ENCODE measurements at places on chromosomes 2 and 18.

- DNase-seq = no peak
These were observed 67.2 kb downstream of the MBP start for GRCh38 chr18:77065221-77065981.

DNA sequence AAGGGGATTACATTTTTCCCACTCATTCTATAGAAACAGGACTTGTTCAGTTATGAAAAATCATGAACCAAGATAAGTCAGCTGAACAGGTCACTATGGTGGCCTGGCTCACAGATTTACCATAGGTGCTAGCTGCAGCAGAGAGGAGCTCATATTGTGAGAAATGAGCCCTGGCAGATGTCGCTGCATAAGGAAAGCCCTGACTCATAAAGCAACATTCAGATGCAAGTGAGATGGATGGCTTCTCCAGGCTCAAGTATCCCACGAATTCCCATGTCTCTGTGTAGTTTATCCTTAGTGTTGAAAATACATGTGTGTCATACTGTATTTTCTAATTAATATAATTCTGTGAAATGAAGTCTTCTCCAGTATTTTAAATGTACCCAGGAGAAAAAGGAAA is 115.0 kb upstream of the LHCGR start:
- DNase-seq = no peak

DNA sequence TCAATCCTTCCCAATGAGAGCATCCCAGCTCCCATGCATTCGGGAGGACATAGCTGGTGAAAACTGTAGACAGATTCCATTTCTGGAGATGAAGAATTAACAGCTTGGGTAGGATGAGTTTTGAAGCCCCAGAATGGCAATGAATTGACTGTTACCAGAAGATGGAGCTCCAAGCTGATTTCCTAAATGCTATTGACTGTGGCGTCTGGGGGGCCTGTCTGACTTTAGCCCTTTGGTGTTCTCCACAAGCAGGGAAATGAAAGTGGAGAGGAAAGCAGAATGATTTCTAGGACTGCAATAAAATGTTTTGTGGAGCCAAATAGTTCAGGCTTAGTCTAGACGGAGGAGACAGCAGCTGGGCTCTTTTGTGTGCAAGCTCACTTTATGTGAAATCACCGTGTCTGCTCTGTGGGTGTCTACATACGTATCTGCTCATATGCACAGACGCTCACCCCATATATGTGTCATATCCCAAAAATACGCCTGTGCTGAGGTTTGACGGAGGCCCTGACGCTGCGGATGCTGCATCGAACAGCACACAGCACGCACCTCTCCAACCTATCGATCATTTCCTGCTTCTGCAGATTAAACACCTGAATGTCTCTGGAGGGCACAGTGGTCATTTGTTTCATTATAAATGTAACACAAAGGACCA is 166.4 kb upstream of the PXDN start:
- peak; percentile 21 for DNase-seq

- DNase-seq = no peak
These were observed 106.7 kb upstream of the YPEL5 start for GRCh38 chr2:30040147-30040546.

GRCh38 chr2:26809211-26809610 is 23.4 kb downstream of the CENPA start:
- no peak for DNase-seq

DNA sequence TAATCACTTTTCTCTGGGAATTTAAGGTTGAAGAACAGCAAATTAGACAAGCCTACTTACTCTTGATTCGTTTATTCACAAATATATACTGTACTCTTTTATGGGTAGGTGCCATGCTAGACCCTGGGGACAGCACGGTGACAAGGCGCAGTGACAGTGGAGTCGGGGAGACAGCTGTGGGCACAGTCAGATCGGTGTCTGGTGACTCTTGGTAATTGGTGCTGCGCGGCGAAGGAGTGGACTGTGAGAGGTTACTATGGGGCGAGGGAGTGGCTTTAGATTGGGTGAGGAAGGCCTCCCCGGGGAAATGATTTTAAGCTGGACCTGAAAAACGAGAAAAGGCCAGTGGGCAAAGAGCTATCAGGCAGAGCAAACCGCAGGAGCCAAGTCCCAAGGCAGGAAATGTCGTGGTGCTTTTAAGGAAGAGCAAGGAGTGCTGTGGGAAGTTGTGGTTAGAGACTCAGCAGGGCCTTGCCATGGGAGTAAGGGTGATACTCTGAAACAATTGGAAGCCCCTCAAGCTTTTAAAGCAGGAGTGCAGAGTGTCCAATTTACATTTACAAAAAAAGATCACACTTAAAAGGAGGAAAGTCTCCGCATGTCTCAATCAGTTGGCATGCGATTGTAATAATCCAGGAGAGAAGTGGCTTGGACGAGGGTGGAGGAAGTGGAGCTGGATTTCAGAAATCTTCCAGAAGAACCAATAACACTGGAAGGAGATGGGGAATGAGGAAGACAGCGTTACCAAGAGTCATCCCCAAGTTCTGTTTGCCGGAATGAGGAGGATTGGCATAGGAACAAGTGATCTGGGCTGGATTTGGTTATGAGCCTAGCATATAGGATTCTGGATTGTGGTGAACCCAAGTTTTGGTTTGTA is 36.1 kb upstream of the TXNDC2 start:
- DNase-seq = no peak

DNA sequence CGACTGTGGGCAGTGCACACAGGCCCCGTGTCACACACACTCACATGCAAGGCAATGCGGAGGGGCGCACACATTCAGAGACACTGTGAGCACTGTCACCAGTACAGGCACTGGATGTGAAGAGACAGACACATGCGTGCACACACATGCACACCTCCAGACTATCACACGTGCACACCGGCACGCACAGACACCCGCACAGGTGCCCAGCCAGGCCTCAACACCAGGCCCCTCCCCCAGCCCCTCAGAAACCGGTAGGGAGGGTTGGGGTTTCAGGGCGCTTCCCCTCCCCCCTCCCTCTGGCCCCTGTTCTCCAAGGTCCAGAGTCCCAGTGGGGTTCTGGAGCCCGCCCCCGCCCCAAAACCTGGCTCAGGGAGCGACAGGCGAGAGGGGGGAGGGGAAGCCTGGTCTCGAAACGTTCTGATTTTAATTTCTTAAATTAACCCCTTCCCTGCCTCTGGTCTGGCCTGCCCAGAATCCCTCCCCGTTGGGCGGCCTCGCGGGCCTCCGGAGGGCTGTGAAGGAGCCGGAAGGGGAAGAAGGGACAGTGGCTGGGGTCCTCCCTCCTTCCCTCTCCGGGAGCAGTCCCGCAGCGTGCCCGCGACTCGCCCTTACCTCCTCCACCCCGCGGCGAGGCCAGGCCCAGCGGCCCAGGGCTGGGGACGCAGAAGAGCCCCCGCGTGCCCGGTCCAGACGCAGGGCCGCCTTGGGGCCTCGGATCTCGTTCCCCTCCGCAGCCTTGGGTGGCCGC is 558 bp downstream of the FBXO41 start:
- DNase-seq = no peak

DNA sequence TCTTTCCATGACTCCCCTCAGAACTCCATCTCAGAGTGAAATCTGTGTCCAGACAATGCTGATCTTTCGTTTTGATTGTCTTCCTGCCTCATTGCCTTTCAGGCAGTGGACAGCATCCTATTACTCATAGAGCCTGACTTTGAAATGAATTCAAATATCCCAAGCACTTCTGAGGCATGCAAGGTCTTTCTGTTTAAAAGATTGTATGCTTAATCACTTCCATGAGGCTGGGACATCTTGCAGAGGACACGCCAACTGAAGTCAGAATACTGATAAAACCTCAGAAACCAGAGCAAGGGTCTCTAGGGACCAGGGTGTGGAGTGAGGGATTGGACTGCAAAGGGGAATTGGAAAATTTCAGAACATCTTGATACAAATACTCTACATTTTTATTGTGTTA is 836.5 kb upstream of the ID2 start:
- DNase-seq = no peak

DNA sequence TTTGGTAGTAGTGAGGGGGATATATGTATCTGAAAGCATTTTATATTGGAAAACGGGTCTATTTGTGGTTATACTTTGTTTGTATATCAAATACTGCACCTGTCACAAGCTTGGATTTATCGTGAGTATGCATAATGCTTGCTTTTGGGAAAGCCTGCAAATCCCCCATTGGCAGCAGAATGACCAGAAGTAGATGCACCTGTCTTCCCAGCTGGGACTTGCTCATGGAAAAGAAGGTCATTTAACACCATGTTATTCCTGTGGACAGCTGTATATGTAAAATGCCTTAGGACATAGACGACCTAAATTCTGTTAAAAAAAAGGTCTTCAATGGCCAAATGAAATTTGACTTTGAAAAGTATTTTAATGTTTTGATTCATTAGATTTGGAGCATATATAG is 599.4 kb downstream of the XIRP2 start:
- DNase-seq = no peak

Measured in NCI-H526 treated with DMSO at 0.1 percent for 48 hours (cell line).